ENCODE measurements at places on chromosomes 3 and 15.
A peak's percentile ranks its signal among the peaks of the same experiment; 100 is the strongest.

GRCh38 chr3:67685499-67685898 is 31.1 kb upstream of the SUCLG2 start:
- no peak for DNase-seq

DNA sequence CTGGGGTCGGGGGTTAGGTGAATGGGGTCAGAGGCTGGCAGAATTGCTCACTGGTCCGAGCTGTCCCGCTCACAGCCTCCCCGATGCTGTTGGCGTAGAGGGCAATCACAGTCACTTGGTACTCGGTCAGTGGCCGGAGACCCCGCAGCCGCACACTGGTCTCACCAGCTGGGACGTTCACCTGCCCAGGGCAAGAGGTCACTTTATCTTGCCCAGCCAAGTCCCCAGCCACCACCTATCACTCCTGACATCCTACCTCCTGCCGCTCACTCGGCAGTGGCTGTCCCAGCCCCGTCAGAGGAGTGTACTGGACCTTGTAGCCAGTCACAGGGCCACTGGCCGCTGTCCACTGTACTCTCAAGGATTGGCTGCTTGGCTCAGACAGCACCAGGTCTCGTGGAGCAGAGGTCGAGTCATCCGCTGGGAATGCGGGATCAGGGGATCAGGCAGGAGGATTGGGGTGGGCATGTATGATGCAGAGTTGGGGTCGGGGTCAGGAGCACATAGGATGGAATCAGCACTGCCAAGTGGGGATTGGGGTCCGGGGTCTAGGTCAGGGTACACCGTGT is 2.5 kb downstream of the COL7A1 start:
- DNase-seq, result no peak

- no peak for DNase-seq
These were observed 55.7 kb upstream of the GATA2 start for GRCh38 chr3:128548426-128549282.

GRCh38 chr15:40430271-40430805 is 10.4 kb upstream of the BAHD1 start:
- DNase-seq, result no peak

DNA sequence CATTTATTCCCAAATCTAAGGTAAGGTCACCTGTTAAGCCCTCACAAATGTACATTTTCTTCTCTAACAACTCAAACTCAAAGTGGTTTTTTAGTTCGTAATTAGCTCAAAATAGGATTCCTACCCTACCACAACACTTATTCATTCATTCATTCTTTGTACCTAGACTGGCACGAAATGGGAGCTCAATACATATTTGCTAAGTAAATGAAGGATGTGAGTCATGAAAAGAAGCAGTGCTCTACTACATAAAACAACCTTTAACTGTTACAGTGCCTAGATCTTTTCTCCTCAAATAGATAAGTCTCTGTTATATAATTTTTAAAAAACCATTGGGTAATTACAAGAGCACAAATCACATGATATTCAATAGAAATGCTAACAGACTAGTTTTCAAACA is 13.1 kb downstream of the RSL24D1 start:
- DNase-seq, result no peak

GRCh38 chr3:107064405-107065060 is 312.7 kb upstream of the CCDC54 start:
- DNase-seq, result peak; percentile 96

GRCh38 chr3:5017925-5018531 is 38.8 kb downstream of the BHLHE40 start:
- no peak for DNase-seq

- no peak for DNase-seq
These were observed 16.0 kb upstream of the SRP14 start for GRCh38 chr15:40054855-40055575.

DNA sequence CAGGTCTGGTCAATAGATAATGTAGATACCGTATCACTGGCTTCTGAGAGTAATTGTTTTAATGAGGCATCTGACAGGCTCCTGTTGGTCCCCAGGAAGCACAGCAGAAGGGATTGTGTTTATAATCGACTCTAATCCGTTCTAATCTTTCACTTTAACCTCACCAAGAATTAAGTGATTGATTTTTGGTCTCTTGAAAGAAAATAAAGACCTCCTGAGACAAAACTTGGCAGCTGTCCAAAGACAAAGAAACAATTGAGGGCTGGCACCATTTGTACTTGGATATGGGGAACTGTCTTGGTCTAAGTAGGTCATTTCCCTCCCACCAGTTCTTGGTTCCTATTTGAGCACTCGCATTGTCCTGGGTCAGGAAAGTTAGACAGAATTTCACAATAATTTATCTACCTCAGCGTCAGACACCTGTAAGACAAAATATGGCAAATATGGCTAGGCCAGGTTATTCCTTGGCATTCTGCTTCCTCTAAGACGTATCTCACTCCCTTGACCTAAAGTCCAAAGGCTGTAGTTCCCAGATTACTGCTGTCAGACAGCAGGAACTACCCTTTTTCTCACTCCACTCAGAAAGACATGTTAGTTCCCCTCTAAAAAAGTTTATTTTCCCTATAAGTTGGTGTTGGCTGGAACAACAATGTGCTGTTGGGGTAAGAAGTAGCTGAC is 22.7 kb upstream of the CD96 start:
- DNase-seq, result no peak

DNA sequence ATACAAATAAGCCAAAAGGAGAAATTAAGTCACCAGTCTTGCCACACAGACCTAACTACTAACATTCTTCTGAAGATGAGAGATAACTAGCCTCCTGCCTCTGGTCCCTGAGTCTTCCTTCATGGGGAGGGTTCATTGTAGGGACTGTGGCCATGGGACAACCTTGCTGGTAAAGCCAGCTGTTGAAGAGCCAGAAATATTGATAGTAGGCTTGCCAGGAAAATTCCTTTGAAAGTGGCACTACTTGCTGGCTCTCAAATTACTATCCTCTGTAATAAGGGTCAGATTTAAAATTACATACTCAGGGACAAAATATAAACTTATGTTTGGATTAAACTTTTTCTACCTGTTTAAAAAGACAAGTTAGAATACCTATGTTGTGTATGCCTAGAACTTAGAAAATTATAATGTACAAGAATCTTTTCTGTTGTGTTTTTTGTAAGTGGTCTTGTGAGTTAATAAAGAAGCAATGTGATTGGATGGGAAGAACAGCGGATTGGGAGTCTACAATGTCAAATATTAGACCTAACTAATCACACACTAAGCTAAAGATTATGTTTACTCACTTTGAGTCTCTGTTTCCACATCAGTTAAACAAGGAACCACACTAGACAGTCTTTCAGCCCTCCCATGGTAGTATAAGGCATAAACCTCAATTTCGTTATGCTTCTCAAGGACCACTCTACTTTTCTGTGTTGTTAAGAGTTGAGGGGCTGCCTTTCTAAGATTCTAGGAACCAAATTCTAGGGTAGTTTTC is 60.0 kb upstream of the TRIM71 start:
- DNase-seq, result no peak

DNA sequence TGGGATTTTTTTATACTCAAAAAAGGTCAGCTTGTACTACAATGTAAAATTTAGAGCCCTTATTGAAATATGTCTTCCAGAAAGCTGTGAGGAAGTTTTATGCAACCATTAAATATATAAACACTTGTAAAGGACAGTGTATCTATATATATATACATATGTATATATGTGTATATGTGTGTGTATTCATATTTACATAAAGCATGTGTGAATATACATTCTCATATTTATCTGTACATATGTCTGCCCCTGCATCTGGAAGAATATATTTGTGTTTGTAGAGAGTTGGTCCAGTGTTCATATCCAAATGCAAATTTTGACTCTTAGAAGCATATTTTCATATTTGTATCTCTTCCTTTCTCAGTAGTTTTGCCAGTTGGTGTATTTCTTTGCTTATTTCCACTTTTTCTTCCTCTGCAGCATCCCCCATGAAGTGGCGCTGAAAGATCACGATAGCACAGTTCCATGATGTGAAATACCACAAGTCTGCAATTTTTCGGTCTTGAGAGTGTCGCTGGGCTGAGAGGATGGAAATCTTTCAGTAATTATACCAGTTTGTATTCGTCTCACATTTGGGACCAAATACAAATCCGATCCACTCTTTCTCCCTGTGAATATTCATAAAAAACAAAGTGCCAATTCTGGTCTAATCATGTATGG is 311.7 kb upstream of the DPH6 start:
- DNase-seq, result no peak

DNA sequence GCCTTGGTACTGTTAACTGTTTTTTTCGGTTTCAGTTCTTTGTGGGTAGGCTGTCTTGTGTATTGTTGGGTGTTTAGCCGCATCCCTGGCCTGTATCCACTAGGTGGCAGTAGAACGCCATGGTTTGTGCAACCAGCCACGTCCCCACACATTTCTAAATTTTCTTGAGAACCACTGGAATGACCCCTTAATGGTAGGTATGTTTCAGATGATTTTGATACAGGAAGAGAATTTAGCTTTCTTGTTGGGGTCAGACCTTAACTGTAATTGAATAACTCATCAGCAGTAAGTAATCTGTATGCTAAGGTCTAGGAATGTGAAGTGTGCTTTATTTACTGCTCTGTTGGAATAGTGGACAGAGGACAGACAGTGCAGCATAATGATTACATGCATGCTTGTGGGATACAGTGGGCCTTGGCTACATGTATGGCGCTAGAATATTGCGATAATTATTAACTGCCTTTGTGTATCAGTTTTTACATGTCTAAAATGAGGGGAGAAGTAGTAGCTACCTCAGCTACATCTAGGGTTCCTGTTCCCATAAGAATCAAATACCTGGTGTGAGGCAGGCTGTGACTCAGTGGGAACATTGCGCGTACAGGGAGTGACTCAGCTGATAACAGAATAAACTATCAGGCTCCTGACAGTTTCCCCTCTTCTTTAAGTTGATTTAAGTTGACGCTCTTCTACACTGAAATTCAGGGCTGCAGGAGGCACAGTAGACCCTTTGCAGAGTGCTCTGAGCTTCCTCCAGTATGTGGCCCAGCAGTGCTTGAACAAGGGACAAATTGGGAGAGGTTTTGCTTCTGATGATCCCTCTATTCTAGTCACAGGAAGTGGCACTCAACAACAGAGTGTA is 25.0 kb upstream of the GPR171 start:
- DNase-seq, result peak; percentile 63

DNA sequence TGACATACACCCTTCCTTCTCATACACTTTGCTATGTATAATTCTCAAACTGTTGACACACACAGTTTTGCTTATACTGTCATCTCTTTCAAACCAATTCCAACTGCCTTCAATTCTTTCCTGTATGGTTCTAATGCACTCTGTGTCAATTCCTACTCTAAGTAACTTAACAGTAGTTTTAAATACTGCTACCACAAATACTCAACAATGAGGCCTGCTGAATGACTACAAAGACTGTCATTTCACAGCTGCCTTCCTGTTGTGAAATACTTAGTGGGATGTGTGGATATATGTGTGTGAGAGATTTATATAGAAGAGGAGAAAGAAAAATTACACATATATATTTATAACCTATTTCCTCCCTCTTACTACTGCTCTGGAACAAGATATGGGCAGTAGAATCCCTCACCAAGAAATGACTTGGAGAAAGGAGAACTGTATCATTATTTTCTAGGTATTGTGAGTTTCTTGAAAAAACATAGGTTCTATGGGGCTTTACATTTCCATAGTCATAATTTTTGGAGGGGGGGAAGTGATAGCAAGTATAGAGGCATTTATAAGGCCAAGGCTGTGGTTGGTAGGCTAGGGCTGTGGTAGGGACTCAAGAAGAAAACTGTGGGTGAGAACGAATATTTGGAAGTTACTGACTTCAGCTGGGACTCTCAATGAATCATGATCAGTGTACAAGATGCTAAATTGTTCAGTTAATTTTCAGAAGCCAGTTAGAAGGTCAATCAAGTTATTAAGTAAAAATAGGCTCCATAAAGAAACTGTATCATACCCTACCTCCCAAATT is 88.7 kb downstream of the ANKRD28 start:
- DNase-seq, result no peak

GRCh38 chr3:19662486-19662885 is 271.5 kb downstream of the EFHB start:
- no peak for DNase-seq

DNA sequence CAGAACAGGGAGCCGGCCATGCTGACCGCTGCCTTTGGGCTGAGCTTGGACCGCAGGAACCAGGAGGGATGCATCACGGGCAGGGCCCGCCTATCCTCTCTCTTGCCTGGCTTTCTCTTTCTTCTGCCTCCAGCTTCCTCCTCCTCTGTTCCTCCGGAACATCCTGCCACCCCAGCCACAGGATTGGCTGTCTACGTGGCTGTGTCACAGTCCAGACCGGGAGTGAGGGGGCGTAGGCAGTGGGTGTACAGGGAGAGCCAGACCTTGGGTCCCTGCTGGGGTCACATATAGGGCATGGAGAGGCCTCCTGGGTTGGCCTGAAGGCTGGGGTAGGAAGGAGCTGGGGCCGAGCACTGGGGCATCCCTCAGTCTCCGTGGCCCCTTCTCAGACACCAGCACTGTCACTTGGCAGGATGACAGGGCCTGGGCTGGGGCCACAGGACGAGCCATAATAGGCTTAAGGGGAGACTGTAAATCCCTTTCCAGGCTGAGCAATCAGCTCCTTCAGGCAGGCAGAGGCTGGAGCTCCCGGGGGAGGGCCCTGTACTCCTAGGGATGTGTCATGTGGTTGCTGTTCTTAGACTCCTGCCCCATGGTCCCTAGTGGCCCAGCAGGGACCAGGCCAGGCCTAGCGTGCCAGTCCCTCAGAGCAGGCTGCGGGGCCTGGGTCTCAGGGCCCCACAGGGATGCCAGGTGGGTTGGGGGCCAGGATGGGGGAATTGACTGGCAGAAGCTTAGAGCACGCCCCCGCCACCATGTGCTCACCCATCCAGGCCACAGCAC is 25.4 kb downstream of the LINGO1 start:
- no peak for DNase-seq

DNA sequence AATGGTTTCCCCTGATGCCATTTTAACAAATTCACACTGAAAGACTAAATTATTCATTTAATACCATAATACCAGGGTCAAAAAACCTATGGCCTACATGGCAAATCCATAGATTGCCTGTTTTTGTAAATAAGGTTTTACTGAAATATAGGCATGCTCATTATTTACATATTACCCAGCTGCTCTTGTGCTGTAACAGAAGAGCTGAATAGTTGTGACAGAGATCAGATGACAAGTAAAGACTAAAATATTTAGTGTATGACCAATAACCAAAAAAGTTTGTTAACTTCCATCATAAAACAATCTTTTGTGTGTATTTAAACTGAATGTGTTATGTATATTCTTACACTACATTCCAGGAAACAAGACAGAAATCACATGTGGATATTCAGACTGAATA is 60.2 kb downstream of the DENND4A start:
- DNase-seq, result no peak

GRCh38 chr15:78155355-78155939 is 6.3 kb downstream of the IDH3A start:
- DNase-seq, result no peak

GRCh38 chr3:99470841-99471240 is 167.6 kb upstream of the COL8A1 start:
- DNase-seq, result no peak

DNA sequence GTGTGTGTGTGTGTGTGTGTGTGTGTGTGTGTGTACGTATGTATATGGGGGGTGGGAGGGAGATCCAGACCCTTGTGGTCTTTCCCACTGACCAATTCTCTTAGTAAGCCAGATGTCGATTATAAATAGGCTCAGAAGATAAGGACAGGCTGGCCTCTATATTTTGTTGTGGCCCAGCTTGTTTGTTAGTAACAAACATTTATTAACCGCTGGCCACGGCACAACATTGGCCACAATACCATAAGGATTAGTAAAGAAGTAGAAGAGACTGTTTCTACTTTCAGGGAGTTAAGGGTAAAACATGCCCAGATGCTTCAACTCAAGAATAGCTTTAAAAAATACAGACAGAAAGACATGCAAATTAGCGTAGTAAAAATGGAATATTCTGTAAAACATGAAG is 58.1 kb downstream of the ABHD2 start:
- DNase-seq, result no peak

GRCh38 chr3:170367797-170368196 is 10.3 kb downstream of the SKIL start:
- DNase-seq, result no peak

Measured in NCI-H1694 (cell line).